GM12892 (cell line): ENCODE measurements at places on chromosomes 3 and 15.

GRCh38 chr3:46887980-46888494, 10.5 kb downstream of the PTH1R start:
- no peak for DNase-seq

DNA sequence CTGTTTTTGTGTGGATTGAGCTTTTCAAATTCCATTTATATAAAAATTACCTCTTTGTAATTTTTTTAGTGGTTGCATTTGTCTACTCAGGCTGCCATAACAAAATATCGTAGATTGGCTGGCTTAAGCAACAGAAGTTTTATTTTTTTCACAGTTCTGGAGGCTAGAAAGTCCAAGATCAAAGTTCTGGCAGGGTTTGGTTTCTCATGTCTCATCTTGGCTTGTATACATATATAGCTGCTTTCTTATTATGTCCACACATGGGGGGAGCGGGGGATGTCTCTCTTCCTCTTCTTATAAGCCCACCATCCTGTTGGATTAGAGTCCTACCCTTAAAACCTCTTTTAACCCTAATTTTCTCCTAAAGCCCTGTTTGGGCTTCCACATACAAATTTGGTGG, 28.5 kb downstream of the MGA start:
- no peak for DNase-seq

DNA sequence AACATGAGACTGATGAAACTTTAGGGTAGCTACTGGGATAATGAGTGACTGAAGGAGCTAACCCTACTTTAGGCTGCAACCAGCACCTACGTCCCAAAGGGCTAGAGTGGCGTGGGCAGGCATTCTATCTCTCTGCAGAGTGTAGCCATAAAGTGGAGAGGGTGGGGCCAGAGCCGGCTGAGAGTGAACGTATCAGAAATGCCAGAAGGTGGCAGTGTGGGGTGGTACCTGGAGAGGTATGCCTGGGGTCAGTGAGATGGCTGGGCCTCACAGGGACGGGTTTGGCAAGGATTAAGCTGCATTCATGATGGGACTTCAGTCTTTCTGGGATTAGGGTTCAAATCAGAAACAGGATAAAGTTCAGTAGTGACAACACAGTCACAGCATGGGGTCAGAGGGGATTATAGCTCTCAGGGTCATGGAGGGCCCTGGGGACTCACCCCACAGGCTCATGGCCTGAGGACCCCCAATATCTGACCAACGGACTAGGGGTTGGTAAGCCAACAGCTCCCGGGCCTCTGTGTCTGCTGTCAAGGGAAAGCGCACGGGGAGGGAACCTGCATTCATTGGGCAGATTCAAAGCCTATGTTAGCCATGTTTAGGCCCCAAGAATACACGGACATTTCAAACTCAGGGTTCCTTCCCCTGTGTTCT, 86.5 kb upstream of the FOXB1 start:
- DNase-seq = peak; percentile 14

DNA sequence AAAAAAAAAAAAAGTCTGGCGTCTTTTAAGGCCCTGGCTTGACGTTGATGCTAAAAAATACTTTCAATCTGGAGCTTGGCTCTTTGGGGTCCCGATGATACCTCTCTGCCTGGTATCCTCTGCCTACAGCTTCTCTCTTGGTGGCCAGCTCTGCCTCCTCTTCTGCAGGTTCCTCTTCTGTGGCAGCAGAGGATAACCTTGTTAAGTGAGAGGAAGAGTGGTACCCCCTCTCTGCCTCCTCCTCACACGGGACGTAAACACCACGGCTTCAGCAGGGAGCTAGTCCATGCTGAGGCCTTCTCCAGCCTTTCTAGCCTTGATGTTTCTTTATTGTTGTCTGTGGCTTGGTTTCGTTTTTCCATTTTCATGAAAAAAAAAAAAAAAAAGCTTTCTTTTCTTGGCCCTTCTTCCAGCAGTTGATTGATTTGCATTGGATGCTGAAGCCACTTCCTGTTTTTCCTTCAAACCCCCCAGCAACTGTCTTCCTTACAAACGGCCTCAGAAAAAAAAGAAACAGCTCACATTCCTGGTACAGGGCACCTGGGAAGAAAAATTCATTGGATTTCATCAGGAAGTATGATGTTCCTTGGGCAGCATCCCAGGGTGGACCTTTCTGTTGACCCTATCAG, 59.7 kb downstream of the RORA start:
- no peak for DNase-seq

DNA sequence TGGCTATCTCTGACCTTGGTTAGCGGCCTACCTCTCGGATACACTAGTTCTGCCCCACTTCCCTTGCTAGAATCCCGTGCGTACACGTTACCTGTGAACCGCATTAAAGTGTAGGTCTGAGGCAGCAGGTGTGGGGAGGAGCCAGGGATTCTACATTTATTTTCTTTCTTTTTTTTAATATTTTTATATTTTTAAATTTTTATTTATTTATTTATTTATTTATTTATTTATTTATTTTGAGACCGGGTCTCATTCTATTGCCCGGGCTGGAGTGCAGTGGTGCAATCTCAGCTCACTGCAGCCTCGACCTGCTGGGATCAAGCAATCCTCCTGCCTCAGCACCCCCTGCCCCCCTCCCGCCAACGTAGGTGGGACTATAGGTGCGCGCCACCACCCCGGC, 60.9 kb upstream of the NR2E3 start:
- no peak for DNase-seq

DNA sequence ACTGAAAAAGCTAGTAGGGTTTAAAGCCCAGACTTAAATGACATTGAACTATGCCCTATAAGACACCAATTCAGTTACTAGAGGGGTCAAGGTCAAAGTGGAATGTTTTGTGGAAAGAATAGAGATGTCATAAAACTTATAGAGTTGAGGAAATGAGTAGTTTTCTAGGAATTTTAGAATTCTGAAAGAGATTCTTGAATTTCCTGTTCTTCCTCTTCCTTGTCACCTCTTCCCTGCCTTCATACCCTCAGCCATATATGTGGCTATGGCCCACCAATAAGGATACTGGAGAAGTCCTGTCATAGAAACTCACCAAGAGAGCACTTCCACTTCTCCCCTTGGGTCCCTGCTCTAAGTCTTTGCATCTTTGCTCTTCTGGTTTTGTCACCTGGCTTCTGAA, 104.9 kb upstream of the TGFBR2 start:
- no peak for DNase-seq

GRCh38 chr3:49841126-49841696, 15.2 kb downstream of the TRAIP start:
- no peak for DNase-seq

GRCh38 chr3:14359348-14359747, 43.1 kb upstream of the SLC6A6 start:
- no peak for DNase-seq

GRCh38 chr3:16240229-16241023, 24.3 kb downstream of the DPH3 start:
- no peak for DNase-seq

DNA sequence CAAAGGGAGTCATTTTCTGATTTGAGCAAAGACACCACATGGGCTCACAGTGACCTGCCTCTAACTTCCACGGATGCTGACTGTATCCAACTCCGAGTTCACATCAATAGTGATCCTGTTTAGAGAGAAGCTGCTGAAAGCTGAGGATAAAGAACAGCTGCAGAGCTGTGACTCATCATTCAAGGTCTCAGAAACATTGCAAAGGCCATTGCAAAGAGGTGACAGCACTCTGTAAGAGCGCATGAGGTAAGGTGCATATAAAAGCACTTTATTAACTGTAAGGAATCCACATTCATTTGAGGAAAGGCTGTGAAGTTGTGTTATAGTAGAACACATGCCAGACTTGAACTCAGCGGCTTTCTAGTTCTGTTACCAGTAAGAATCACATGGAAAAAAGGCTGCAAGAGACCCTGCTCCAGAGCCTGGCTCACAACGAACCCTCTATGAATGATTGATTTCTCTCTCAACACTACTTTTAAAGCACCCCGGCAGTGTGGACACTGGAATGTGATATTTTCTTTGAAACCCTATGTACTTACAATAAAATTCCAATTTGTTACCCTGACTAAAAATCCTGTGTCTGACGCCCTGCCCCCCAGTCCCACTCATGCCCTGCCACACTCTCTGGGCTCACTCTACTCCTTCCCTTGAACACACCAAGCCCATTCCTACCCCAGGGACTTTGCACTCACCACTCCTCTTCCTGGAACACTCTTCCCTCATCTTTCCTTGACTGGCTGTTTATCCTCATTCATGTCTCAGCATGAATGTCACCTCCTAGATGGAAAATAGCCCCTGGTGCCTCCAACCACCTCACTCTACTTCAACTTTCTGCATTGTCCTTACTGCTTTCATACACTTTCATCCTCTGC, 111.2 kb downstream of the LSM3 start:
- no peak for DNase-seq

DNA sequence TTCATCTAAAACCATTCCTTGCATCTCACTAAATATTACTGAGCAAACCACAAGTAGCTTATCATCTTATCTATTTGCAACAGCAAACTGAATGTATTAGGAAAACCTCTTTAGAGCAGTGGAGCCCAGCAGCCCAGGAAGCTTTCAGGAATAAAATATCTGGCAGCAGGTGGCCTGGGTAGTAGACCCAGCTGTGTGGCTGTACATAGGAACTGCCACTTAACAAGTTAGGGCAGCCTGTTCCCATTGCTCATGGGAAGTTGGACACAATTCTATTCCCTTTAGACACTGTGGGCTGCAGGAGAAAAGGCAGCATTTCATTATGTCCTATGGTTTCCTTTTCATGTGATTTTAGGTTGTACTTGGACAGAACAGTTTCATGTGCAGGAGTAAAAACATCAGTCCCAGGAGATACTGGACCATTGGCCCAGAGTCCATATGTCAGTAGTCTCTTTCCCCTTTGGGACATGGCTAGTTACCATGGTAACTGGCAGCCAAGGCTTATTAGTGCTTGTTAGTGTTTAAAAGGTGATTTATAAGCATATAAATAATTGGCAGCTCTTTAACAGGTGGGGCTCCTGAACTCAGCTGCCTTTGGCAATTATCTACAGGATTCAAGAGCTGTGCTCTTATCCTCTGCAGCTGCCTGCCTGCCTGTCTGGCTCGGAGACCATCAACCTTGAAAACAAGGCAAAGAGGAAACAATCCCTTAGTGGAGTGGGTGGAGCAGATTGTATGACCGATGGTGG, 28.9 kb upstream of the LSAMP start:
- no peak for DNase-seq

GRCh38 chr3:154013736-154014135, 107.5 kb upstream of the ARHGEF26 start:
- DNase-seq = no peak

DNA sequence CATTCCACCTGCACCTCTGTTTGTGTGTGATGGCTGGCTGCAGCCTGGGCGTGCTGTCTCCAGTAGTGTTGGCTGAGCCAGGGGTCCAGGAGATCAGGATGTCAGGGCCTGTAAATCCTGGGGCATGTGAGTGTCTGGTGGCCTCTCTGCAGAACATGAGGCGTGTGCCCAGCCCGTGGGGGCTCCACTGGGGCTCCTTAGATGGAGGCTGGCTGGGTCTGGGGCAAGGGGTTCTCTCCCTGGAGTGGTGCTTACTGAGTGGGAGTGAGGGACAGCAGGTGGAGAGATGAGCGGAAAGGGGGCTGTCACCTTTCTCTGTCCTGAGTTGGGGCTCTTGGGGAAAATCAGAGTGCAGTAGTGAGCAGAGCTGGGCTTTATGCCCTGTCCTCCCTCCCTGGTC, 152.2 kb downstream of the CHDH start:
- no peak for DNase-seq

GRCh38 chr3:39138804-39139415, 14.5 kb downstream of the CSRNP1 start:
- DNase-seq = no peak

- DNase-seq = no peak
These were observed 407.2 kb downstream of the FOXP1 start for GRCh38 chr3:71176366-71176765.

DNA sequence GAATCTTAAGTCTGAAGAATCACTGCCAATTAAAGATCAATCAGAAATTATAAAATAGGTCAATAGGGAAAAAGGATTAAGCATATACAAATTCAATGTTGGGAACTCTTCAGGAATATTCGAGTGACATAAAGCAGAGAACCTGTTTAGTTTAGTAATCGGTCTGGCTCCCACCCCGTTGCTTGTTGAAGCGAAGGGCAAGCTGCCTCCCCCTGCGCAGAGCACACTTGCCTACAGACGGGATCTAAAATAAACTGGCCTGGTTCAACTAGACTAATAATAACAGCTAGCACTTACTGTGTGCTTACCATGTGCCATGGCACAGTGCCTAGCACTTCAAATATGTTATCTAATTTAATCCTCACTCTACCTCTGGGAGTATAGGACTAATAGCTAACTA, 8.6 kb downstream of the SEMA6D start:
- DNase-seq = no peak
